ENCODE measurements at places on chromosomes 2 and 18.

DNA sequence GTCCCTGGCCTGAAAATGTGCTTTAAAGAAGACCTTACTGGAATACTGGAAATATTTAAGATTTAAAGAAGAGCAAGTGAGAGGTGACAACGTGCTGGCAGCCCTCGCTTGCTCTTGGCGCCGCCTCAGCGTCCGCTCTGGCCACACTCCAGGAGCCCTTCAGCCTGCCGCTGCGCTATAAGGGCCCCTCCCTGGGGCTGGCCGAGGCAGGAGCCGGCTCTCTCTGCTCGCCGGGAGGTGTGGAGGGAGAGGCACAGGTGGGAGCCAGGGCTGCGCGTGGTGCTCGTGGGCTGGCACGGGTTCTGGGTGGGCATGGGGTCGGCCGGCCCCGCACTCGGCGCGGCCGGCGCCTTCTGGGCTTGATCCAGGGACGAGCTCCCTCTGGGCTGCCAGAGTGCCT is 2.9 kb upstream of the COQ10B start:
- DNase-seq = no peak

GRCh38 chr2:191818725-191819350 is 28.1 kb downstream of the CAVIN2 start:
- DNase-seq = no peak

- no peak for DNase-seq
Observed at GRCh38 chr2:66323406-66323805, 111.5 kb upstream of the MEIS1 start.

- DNase-seq = no peak
Observed at GRCh38 chr2:219578811-219579613, 6.9 kb downstream of the INHA start.

DNA sequence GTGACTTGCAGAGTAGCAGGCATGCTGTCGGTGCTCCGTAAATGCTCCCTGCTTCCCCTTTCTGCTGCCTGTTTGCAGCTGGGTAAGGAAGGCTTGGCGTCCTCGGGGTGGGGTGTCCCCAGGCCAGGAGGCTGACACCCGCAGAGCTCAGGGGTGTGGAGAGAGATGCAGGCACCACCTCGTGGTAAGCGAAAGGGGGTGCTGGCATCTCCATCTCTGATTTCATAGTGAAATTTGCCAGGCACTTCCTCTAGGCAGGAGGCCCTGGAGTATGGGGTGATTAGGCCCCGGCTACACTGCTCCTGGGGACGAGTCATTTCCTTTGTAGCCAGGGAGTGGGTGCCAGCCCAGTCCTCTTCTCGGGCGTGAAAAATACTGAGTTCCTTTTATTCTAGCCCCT is 160.4 kb downstream of the KLHL29 start:
- no peak for DNase-seq

DNA sequence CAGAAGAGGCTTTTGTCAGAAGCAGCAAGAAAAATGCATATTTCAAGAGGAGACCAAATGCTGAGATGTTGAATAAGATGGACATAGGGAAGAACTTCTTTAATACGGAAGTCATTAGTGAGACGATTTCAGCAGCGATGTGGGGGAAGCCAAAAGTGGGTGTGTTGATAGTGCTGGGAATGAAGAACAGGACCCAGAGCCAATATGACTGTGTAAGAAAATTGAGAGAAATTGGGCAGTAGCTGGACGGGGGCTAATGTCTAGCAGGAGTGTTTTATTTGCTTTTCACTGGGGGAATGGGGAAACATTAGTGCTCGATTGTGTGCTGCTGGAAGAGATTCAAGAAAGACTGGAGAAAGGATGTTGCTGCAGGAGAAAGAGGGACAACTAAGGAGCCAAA is 788.7 kb upstream of the KLHL29 start:
- no peak for DNase-seq

DNA sequence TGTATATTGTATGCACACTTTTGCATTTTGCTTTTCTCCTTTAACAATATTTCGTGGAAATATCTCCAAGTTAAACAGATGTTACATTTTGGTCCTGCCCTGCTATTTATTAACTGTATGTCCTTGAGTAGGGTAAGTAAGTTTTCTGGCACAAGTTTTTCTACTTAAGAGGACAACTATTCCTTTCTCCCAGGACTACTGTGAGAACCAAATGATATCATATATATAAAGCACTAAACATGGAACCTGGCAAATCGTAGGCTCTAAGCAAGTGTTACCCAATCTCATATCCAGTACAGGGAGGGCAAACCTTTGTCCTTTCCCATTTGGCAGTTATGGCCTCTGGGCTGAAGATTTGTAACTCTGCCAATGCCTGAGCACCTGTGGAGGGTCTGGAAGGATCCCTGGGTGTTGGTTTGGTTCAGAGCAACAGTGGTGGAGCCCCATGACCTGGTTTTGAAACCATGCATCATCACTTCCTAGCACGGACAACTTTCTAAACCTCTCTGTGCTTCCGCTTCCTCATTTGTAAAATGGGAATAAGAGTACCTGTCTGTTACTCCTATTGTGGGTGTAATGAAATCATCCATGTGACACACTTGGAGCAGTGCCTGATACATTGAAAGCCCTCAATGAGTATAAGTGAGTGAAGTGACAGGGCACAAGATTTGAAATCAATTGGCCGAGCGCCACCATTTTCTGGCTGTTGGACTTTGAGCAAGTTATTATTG is 28.3 kb upstream of the ICOS start:
- no peak for DNase-seq

DNA sequence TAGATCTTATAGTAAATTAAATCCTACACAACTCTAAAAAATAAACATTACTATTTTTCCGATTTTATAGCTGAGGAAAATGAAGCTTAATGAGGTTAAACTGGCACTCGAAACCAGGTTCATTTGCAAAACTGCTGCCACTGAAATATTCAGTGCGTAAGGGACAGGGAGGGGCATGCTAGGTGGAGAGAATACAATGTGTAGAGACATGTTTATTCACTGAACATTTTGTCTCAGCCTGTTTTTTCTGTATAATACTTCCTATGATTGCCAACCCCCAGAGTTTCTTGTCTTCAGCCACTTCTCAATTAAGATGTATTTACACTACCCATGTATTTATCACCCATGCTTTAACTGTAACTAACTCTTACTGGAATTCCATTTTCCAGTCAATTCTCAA is 31.6 kb upstream of the ZNF804A start:
- no peak for DNase-seq

- no peak for DNase-seq
Observed at GRCh38 chr18:34018336-34018735, 206.4 kb downstream of the NOL4 start.

GRCh38 chr2:18435426-18436037 is 124.9 kb downstream of the RDH14 start:
- DNase-seq = peak; percentile 71

- no peak for DNase-seq
Observed at GRCh38 chr2:37600735-37601134, 70.7 kb downstream of the CDC42EP3 start.

- DNase-seq = no peak
Observed at GRCh38 chr18:46010676-46011075, 43.5 kb upstream of the EPG5 start.

GRCh38 chr2:179612108-179612507 is 249.3 kb downstream of the ZNF385B start:
- DNase-seq = no peak

GRCh38 chr2:110678457-110679336 is 834 bp upstream of the BUB1 start:
- DNase-seq = no peak

- no peak for DNase-seq
Observed at GRCh38 chr18:75799449-75800330, 372.2 kb upstream of the SMIM21 start.

- no peak for DNase-seq
Observed at GRCh38 chr18:3466045-3466444, 16.1 kb downstream of the TGIF1 start.

DNA sequence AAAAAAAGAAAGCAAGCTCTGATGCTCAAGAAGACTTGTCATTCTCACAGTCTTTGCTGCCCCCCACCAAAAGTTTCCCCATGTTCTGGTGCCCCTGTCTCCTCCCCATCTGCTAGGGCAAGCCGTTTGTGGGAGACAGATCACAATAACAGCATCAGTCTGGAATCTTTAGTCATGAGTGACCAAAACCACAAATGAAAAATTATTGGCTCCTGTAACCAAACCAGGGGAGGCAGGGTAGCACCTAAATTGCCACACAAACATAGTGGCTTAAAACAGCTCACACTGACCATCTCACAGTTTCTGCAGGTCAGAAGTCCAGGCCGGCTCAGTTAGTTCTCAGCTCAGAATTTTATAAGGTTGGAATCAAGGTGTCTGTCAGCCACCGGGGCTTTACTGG is 9.1 kb upstream of the B3GNT7 start:
- DNase-seq = no peak

GRCh38 chr2:172985139-172985892 is 90.3 kb upstream of the MAP3K20 start:
- peak; percentile 17 for DNase-seq

- no peak for DNase-seq
Observed at GRCh38 chr2:144414324-144414845, 105.5 kb downstream of the ZEB2 start.

GRCh38 chr2:158174495-158174894 is 72.8 kb downstream of the UPP2 start:
- no peak for DNase-seq

DNA sequence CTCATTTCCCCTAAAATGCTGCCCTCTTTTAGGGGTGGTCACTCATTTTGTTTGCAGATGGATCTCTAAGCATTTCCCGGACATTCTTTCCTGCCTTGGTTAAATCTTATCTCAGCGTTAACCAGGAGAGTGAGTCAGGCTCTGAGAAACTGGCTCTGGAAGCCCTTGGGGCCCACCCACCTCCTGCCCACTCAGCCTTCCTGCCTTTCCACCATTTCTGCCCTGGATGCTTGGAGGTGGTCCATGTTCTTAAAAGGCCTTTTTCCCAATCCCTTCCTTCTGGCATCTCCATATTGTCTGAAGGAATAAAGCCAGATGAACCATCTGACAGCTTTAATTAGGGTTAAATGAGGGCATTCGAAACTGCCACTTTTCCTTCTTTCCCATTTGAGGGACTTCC is 9.5 kb downstream of the HK2 start:
- DNase-seq = peak; percentile 58

GRCh38 chr2:158745067-158745865 is 49.9 kb upstream of the DAPL1 start:
- peak; percentile 64 for DNase-seq

DNA sequence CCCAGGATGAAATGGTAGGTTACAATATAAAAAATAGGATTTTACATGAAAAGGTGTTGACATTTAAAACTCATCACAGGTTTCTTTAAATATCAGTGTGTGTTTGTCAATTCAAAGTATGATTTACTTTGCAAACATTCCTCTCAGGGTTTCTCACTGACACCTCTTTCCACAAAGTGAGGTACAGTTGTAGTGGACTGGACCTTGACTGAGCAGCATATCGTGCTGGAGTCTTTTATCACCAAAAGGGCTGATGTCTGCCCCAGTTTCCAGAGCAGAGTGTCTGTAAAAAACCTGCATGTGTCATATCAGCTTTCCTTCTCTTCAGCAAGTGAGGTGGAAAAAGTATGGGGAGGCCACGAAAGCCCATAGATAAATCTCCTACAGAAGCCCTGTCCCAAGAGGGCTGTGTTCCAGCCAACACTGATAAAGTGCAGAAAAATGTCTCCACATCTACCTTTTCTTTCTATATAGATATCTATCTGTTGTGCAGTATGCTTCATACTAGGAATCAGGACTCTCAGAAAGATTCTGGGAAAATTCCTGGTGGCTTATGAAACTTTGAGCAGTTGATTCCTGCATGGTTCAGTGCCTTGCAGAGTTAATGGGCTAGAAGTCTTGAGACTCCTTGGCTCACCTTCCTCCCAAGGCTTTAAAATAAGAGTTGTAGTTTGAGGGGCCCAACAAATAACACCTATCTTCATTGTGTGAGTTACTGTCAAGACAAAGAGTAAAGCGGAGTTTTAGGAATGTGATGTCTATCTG is 6.9 kb downstream of the ACYP2 start:
- DNase-seq = no peak

GRCh38 chr2:46029332-46029811 is 267.8 kb upstream of the EPAS1 start:
- DNase-seq = no peak

- DNase-seq = peak; percentile 9
Observed at GRCh38 chr2:79432731-79433146, 80.1 kb upstream of the CTNNA2 start.

DNA sequence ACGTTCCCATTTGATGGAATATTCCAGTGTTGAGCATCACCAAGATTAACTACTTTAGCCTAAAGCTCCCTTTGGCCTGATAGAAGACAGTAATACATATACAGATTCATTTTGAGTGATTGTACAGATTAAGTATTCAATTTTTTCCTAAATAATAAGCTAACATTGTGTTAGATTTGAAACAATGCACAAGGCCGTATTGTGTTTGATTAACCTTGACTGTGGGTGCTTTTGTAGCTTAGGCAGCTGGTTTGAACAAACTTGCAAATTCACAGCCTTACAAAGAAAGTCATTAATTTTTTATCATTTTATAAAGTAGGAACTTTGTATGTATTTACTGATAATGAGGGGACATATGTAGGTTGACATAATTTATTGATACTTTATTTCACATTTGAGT is 29.6 kb downstream of the NABP1 start:
- no peak for DNase-seq

- DNase-seq = no peak
Observed at GRCh38 chr2:58512878-58513277, 271.8 kb upstream of the FANCL start.

GRCh38 chr18:62999392-62999791 is 284.1 kb downstream of the PHLPP1 start:
- DNase-seq = no peak

- no peak for DNase-seq
Observed at GRCh38 chr2:101501443-101501842, 26.5 kb upstream of the RFX8 start.

DNA sequence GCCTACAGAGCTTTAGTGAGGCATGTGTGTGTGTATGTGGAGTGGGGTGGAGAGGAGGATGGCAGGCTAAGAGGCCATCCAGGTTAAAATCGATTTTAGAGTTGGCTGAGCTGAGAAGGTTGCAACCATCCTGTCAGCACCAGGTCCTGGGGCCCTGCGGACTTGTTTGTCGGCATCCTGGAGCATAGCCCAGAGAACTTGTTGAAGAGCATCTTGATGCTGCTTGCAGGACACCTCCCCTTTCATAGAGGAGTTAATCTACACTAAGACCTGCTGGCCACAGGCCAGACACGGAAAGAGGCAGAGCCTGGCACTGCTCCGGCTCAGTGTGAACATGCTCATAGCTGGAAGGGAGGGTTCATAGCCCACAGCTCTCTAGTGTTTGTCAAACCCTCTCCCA is 72.1 kb upstream of the RGPD5 start:
- peak; percentile 70 for DNase-seq
